HepG2 (cell line): ENCODE measurements at places on chromosomes 3 and 15.

GRCh38 chr3:31546162-31546561, 13.4 kb downstream of the STT3B start:
- no peak for DNase-seq

DNA sequence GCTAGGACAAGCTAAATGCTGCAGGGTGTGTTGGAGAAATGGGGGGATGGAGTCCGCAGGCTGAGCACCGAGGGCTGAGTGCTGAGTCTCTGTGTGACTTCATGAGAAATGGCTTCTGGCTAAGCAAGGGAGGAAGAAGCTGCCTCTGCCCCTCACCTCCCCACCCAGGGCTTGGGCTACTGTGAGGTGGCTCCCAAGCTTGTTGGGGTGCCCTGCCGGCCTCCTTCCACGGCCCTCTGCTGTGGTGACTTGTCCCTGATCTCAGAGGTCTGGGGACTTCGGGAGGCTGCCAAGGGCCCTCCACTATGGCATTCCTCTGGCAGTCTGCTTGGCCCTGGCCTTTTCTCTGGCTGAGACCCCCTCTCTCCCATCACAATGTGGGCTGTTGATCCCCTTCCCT, 30.1 kb upstream of the RAD18 start:
- DNase-seq: no peak

DNA sequence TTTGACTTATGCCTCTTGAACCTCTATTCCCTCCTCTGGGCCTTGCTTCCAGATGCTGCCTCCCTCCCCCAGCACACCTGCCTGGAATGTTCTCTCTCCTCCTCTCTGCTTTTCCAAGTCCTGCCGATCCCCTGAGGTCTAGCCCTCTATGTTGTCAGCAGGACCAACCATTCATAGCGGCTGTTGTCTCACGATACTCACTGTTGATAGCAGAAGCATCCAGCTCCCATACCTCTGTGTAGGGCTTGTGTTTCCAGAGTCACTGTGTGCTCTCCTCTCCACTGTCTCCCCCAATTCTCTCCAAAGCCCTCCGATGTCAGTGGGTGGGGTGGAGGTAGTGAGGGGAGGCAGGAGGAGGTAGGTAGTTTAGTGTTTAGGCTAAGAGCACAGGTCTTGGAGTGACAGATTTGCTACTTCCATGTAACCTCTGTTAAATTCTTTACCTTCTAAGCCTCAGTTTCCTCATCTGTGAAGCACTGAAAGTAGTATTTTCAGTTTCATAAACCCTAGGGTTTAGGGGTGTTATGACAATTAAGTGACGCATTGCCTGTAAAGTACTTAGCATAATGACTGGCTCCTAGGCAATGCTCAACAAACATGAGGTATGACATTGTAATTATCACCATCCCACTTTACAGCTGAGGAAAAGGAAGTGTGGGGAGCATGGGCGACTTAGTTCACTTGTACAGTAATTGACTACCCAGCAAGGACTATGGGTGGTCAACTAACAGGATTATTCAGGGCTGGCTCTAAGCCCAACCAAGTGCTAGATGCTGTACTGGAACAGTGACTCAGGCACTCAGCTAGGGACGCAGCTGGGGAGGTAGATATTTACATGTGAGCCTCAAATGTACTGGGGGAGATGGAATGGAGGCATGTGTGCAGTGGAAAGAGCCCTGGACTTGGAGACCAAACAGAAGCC, 122.8 kb downstream of the CACNA1D start:
- DNase-seq: no peak

- no peak for DNase-seq
These were observed 876 bp upstream of the ZNF385D start for GRCh38 chr3:21751886-21752285.

DNA sequence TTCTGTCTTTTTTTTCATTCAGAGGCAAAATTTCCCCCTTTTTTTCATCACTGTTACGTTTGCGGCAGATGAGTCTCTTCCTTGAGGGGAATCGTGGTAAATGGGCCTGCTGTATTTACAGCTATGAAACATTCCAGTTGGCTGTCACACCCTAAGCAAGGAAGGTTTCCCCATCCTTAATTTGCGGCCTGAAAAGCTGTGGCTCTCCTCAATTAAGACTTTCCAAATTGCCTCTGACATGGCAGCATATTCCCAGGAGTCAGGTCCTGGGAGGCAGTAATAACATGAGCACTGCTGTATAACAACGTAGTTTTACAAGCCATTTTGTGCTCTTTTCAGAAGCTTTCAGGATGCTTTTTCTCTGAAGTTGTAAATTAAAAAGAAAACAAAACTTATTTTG, 420.9 kb downstream of the LPP start:
- DNase-seq: no peak

DNA sequence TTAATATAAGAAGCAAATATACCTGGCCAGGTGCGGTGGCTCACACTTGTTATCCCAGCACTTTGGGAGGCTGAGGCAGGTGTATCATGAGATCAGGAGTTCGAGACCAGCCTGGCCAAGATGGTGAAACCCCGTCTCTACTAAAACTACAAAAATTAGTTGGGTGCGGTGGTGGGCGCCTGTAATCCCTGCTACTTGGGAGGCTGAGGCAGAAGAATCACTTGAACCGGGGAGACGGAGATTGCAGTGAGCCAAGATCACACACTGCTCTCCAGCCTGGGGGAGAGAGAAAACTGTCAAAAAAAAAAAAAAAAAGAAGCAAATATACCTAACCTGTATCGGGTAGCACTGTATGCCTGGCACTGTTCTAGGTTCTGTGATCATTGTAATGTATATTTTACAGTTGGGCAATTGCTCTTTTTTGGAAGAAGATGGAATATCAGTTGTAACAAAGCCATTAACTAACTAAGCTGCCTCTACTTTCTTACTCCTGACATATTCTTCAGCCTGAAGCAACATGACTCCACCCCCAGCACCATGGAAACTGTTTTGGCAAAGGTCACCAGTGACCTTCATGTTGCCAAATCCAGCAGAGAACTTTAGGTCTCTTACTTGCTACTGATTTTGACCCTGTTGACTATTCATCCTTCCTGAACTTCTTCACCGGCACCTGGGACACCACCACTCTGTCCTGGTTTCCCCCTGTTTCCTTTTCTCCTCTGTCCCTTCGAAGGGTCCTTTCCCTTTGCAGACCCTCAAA, 203.8 kb downstream of the RPLP1 start:
- DNase-seq: no peak

DNA sequence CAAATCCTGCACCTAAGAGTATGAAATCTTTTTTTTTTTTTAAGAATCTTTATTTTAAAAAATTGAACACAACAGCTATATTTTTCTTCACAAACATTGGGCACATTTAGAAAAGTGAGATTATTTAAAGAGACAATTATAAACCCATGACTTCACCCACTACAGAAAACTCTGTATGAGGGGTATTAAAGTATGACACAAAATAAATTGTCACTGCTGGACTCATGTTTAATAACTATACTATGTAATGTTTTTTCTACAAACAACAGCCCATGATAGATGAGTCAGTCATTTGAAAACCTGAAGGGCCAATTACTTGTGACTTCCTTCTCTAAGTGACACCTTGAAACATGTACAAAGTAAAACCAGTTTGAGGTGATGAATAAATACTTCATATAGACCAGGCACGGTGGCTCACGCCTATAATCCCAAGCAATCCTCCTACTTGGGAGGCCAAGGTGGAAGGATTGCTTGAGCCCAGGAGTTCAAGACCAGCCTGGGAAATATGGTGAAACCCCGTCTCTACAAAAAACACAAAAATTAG, 36.0 kb downstream of the AQR start:
- DNase-seq: no peak

GRCh38 chr15:40064231-40064894, 25.4 kb upstream of the SRP14 start:
- DNase-seq: no peak

DNA sequence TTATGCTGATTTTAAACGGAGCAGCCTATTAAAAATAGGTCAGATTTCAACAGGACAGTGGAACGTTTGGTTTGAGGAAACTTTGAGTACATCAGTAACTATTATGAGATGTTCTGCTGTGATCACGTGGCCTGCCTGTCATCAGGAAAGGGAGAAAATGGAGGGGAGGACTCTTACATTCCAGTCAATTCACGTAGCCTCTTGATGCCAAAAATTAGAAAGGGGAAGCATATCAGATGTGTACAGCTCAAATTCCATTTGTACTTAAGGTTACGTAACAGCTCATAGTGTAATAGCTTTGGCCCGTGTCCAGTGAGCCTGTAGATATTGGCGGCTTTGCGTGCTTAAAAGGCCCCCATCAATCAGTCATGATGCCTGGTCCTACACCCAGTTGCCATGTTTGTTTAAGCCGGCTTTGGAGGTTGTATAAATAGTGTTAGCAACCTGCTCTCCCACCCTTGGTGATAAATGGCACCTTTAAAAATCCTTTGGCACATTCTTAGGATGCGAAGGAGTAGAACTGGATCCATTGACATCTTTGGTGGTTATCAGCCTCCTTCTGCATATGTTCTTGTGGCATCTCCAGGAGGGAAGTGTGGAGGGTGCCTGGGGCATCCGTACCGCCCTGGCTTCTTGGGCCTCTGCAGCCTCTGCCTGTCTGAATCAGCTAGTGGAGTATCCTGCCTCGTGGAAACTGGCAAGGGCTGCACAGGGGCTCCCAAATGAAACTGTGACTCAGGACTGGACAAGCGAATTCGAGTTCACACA, 163.9 kb downstream of the THSD4 start:
- DNase-seq: peak; percentile 72
